ENCODE measurements at places on chromosomes 12 and 14.
A peak's percentile ranks its signal among the peaks of the same experiment; 100 is the strongest.

GRCh38 chr14:81302638-81303037 lies 81.9 kb upstream of the GTF2A1 start:
- no peaks in the 10 kb centered on the region for H3K27me3 ChIP-seq
- DNase-seq = no peak
- H3K4me1 ChIP-seq = no peaks in the 10 kb centered on the region
- no peak overlapping the region for H3K4me3 ChIP-seq
- no peaks in the 10 kb centered on the region for H3K36me3 ChIP-seq

DNA sequence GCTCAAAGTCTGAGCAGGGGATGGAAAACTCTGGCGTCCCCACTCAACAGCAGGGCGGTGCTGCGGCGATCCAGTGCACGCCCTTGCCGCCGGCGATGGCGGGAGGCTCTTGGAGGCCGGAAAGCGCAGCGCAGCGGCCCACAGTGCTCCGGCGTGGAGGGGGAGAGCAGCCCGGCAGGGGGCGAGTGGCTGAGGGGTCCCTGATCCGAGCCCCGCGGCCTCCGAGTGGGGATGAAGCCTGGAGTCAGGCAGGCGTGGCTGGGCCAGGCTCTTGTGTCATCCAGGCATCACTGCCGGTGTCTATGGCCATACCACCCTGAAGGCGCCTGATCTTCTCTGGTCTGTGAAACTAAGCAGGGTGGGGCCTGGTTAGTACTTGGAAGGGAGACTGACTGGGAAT lies 183.1 kb downstream of the ALG10 start:
- no peak overlapping the region for H3K27ac ChIP-seq
- H3K36me3 ChIP-seq = no peaks in the 10 kb centered on the region
- no peaks in the 10 kb centered on the region for H3K27me3 ChIP-seq
- H3K4me3 ChIP-seq = no peak overlapping the region
- H3K4me1 ChIP-seq = peaks cover 6% of the 10 kb centered on the region

- H3K27me3 ChIP-seq = no peaks in the 10 kb centered on the region
- DNase-seq = no peak
- no peaks in the 10 kb centered on the region for H3K4me1 ChIP-seq
- no peak overlapping the region for H3K27ac ChIP-seq
Observed at GRCh38 chr14:83632375-83632774, 1897.6 kb upstream of the FLRT2 start.

DNA sequence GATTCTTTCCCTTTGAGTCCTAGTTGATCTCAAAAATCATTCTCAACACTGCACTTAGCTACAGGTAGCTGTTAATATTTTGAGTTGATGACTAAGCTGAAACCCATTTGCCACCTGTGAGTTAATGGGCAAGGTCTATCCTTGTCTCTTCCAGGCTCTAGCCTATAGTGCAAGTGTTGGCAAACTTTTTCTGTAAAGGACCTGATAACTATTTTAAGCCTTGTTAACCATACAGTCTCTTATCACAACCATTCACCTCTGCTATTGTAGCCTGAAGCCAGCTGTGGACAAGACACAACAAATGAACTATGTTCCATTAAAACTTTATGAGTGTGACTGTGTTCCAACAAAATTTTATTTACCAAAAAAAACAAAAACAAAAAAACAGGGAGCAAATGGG lies 19.4 kb downstream of the RAP1B start:
- DNase-seq = no peak
- H3K27ac ChIP-seq = peak overlapping the region; percentile 60
- no peak overlapping the region for H3K4me3 ChIP-seq
- H3K4me1 ChIP-seq = peaks cover 37% of the 10 kb centered on the region

DNA sequence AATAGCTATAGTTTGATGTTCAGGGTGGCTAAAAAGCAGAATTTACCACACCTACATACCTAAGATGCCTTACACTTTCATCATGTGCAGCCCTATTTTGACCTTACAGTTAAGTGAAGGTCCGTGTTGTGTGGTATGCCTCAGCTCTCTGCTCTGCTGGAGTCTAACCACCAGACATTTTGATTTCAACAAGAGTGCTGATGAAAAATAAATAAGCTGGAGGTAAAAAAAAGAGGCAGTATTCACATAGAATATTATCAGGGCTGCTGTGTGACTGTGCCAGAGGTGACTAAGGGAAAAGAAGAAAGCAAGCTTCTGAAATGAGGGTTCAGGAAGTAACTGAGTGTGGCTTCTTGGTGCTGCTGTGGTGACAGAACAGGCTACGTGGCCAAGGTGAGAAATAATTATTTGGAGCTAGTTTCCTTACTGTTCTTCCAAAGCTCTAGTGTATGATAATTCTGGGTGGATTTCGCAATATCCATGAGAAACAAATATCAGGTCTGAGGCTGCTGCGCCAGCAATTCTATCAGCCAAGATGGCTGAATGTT lies 188.8 kb downstream of the STXBP6 start:
- H3K4me3 ChIP-seq = no peak overlapping the region
- no peak for DNase-seq
- H3K27ac ChIP-seq = no peak overlapping the region
- H3K27me3 ChIP-seq = peaks cover 6% of the 10 kb centered on the region

- H3K4me3 ChIP-seq = no peak overlapping the region
- no peaks in the 10 kb centered on the region for H3K4me1 ChIP-seq
- no peak overlapping the region for H3K27ac ChIP-seq
- no peaks in the 10 kb centered on the region for H3K36me3 ChIP-seq
Observed at GRCh38 chr12:113397497-113398197, 6.0 kb downstream of the SDS start.

GRCh38 chr14:22555384-22556011 lies 33.5 kb downstream of the DAD1 start:
- no peaks in the 10 kb centered on the region for H3K27me3 ChIP-seq
- peaks cover 85% of the 10 kb centered on the region for H3K4me1 ChIP-seq
- peak overlapping the region; percentile 99 for H3K27ac ChIP-seq
- H3K4me3 ChIP-seq = no peak overlapping the region
- no peaks in the 10 kb centered on the region for H3K36me3 ChIP-seq

DNA sequence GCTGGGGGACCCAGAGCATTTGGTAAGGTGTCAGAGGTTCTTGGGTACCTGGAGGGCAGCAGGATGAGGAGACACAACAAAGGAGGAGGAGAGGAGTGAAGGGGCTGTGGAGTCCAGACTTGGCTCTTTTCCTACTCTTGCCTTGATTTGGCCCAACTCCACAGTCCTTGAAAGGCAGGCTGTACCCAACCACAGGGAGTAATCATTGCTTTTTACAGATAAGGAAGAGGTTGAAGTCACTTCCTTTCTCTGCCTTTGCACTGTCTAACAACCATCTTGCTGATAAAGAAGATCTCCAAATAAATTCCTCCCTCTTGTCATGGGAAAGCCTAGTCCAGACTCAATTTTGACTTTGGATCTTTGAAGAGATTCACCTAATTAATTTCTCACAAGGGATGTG lies 226.8 kb upstream of the HMGA2 start:
- no peak for DNase-seq
- H3K27me3 ChIP-seq = no peaks in the 10 kb centered on the region
- H3K27ac ChIP-seq = no peak overlapping the region
- H3K4me1 ChIP-seq = no peaks in the 10 kb centered on the region
- H3K4me3 ChIP-seq = no peak overlapping the region

- peak; percentile 87 for DNase-seq
- H3K4me3 ChIP-seq = peak overlapping the region; percentile 44
- H3K4me1 ChIP-seq = peaks cover 35% of the 10 kb centered on the region
Observed at GRCh38 chr12:11822081-11822834, 172.8 kb downstream of the ETV6 start.

GRCh38 chr12:70581208-70581607 lies 56.0 kb downstream of the PTPRB start:
- DNase-seq = no peak
- H3K4me3 ChIP-seq = no peak overlapping the region
- no peaks in the 10 kb centered on the region for H3K27me3 ChIP-seq
- no peak overlapping the region for H3K27ac ChIP-seq

DNA sequence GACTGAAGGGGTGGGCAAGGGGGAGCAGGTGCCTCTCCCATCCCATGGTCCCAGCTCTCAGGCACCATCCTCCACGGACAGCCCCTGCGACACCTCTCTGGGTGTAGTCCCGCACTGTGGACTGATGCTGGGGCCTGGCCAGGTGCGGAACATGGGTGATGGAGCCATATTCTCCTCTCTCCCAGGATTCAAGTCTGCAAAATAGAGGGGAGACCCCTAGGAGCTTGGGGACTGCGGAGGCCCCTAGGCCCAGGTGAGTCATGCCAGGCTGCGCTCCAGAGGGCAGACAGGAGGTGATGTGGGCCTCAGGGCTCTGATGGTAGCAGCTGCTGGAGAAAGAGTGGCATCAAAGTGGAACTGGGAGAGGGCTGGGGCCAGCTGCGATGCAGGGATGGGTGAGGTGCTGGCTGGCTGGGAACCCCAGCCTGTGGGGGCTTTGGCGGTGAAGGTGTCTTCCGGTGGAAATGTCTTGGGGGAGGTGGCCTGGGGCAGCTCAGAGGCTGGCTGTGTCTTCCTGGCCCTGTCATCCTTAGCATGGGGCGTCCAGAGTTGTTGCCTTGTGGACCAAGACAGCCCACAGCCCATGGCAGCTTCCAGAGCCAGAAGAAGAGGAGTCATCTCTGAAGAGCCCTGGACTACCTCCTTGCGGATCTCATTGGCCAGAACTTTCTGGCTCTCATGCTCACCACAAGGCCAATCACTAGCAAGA lies 149.1 kb downstream of the KIF26A start:
- no peaks in the 10 kb centered on the region for H3K27me3 ChIP-seq
- H3K36me3 ChIP-seq = no peaks in the 10 kb centered on the region
- no peak for DNase-seq
- no peak overlapping the region for H3K27ac ChIP-seq
- no peaks in the 10 kb centered on the region for H3K4me1 ChIP-seq

- DNase-seq = no peak
- no peaks in the 10 kb centered on the region for H3K27me3 ChIP-seq
- H3K36me3 ChIP-seq = no peaks in the 10 kb centered on the region
- H3K27ac ChIP-seq = no peak overlapping the region
- H3K4me3 ChIP-seq = no peak overlapping the region
- H3K4me1 ChIP-seq = peaks cover 3% of the 10 kb centered on the region
Observed at GRCh38 chr12:49146406-49146805, 15.2 kb upstream of the TUBA1B start.

- DNase-seq = no peak
- H3K36me3 ChIP-seq = no peaks in the 10 kb centered on the region
- H3K4me1 ChIP-seq = no peaks in the 10 kb centered on the region
Observed at GRCh38 chr14:93023039-93023438, 92.7 kb downstream of the ITPK1 start.

- no peaks in the 10 kb centered on the region for H3K36me3 ChIP-seq
- no peak for DNase-seq
- H3K27me3 ChIP-seq = no peaks in the 10 kb centered on the region
- no peaks in the 10 kb centered on the region for H3K4me1 ChIP-seq
- H3K4me3 ChIP-seq = no peak overlapping the region
Observed at GRCh38 chr12:93200291-93200917, 177.3 kb upstream of the NUDT4 start.

DNA sequence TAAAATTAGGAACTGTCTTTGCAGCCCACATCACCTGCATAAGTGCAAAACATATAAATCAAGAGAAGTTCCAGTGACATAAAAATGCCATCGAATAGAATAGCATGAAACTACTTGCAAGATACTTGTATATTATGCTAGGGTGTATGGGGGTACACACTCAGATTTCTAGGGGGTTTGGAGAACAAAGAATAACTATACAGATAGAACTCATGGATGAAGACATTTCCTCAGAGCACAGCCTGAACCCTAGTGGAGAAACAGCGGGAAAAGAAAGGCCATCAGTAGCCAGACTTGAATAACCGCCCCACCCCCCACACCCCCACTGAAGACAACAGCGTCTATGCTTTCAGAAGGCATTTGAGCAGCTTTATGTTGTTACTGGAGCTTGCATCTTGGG lies 425.8 kb downstream of the NPAS3 start:
- H3K36me3 ChIP-seq = no peaks in the 10 kb centered on the region
- H3K4me3 ChIP-seq = no peak overlapping the region
- no peak for DNase-seq

DNA sequence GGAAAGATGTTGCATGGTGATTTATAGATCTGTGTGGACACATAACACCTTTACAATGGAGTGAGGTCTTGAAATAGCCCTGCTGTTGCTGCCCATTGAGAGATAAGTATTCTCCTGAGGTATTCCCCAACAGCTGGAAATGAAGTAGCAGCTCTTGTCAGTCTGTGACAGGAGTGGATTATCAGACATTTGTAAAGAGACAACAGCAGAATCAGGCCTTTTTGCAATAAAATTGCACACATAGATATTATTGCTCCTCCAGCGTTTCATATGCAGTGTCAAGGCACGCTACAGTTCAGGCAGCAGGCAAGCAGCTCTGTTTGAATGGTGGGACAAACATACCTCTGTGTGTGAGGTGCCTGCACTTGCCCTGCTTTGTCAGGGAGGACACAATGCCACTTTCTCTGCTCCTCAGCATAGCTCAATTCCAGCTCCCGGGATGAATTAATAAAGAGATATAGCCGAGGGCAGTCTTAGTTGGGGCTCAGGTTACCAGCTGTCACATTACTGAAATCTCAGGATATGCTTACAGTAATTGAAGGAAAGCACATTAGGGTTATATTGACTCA lies 49.4 kb downstream of the BICD1 start:
- no peak overlapping the region for H3K27ac ChIP-seq
- H3K36me3 ChIP-seq = no peaks in the 10 kb centered on the region
- no peak overlapping the region for H3K4me3 ChIP-seq
- no peaks in the 10 kb centered on the region for H3K27me3 ChIP-seq
- no peak for DNase-seq

DNA sequence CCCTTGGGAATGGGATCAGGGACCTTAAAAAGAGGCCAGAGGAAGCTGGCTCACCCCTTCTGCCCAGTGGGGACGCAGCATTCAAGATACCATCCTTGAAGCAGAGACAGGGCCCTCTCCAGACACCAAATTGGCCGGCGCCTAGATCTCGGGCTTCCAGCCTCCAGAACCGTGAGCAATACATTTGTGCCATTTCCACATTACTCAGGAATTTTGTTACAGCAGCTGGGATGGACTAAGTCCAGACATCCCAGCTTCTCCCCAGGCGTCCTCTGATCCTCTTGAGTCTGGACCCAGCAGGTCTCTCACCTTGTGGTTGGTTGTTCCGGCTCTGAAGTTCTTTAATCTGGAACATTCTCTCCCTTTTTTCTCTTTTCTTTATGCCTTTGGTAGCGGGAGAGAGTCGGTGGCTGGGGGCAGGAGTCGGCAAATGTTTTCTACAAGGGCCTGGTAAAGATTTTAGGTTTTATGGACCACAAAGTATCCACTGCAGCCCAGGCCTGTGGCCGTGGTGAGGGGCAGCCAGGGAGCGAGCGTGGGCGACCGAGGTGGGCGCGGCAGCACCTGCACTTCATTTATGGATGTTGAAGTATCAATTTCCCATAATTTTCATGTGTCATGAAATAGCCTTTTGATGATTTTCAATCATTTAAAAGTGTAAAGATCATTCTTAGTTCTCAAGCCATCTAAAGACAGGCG lies 4.8 kb downstream of the CEP170B start:
- H3K4me1 ChIP-seq = peaks cover 23% of the 10 kb centered on the region
- no peaks in the 10 kb centered on the region for H3K27me3 ChIP-seq
- H3K36me3 ChIP-seq = no peaks in the 10 kb centered on the region
- no peak for DNase-seq
- H3K4me3 ChIP-seq = no peak overlapping the region

All from B cell (primary cell).